ENCODE measurements at places on chromosomes 11 and 22.

DNA sequence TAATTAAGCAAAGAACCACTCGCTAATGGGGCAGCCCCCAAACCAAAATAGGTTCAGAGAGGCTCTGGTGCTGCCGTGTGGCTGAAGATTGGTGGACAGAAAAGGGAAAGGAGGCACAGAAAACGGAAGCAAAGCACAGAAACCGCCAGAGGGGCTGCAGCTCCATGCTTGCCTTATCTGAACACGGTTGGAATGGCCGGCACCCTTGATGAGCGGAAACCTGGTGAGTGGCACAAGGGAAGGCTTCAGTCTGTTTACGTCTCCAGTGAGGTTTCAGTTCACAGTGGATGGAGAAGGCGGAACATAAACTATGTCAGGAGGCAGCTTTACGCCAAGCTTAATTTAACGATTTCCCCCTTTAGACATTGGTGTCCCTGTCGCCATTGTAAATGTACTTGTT is 5.2 kb upstream of the PRR33 start:
- DNase-seq = no peak

DNA sequence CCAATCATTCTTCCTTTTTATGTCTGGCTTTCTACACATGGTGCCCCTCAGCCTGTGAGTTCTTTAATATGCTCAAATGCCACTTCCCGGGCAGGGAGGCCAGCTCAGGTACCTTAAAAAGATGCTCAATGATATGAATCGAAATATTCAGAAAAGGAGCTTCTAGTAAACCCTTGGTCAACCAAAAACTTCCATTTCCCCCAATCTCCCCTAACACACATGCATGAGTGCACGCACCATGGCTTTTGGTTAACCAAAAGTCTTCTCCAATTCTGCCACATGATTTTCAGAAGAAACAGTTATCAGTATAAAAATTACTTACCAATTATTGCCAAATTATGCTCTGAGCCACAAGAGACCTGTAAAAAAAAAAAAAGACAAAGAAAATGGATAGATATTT is 135.0 kb downstream of the SERGEF start:
- DNase-seq = no peak

DNA sequence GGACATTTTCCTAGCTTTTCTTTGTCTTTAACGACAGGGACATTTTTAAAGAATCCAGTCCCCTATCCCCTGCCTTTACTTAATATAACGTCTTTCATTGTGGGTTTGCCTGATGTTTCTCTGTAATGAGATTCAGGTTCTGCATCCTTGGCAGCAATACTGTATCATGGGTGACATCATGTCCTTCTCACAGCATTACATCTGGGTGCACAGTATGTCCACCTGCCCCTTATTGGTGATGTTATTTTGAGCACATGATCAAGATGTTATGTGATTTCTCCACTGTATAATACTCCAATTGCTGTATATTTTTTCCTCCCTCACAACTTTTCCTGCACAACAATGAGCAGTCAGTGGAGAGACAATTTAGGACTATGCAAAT is 9.7 kb upstream of the STK33 start:
- DNase-seq = no peak

DNA sequence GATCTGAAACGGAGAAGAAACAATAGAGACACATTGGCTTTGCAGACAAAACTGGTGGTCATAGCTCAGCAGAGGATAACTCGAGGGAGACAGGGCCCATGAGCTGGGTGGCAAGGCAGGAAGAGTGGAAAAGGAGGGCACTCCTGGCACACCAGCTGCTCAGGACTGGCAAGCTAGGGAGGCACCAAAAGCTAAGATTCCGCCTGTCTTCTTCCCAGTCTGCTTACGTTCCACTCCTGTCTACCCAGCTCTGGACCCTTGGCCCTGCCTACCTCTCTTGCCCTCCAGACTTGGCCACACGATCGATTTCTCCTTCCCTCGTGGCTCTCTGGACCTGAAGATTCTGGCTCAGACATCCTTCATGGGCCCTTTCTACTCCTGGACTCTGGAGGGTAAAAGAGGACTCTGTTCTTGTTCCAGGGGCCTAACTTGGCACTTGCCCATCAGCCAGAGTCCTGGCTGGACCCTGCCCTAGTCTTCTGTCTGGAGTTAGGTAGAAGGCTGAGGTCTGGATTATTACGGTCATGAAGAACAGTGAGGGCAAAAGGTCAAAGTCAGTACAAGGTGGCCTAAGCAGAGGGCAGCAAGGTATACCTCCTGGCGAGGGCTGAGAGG is 115.2 kb upstream of the PITPNB start:
- no peak for DNase-seq

DNA sequence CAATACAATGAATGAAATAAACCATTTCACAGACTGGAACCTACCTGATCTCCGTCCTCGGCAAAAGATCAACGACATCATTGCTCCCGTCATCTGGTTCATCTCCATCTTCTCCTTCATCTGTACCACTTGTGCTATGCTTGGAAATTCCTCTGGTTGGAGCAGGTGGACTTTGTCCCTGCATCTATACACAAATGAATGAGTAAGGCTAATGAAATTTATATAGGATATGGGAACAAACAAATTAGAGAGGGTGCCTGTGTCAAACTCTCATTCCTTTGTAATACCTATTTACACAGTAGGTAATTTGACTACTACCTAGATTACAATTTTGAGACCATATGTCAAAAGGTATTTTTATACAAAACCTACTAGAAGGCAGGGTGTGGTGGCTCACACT is 59.4 kb downstream of the F2 start:
- no peak for DNase-seq
